Umbilical cord (tissue), 2 donors: ENCODE measurements at places on chromosomes 4 and X.

DNA sequence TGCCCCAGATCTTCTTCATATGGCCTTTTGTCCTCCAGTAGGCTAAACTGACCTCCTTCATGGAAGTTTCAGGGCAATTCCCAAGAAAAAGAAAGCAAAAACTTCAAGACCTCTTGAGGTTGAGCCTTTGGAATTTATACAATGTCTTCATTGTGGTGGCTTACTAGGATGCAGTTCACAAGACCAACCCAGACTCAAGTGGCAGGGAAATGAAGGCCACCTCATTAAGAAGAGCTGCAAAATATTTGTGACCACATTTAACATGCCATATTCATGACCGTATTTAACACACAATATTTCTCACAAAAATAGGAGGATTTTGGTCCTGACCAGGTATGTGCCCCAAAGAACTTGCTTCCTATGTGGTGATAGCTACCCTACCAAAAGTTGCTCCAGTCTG lies 605.5 kb upstream of the PITX2 start:
- no peak for DNase-seq

GRCh38 chrX:40845331-40845911 lies 110.1 kb upstream of the MED14 start:
- DNase-seq: peak; percentile 88

GRCh38 chrX:71536285-71536684 lies 3.4 kb downstream of the OGT start:
- DNase-seq: no peak

GRCh38 chr4:25178838-25179261 lies 18.6 kb upstream of the SEPSECS start:
- no peak for DNase-seq

DNA sequence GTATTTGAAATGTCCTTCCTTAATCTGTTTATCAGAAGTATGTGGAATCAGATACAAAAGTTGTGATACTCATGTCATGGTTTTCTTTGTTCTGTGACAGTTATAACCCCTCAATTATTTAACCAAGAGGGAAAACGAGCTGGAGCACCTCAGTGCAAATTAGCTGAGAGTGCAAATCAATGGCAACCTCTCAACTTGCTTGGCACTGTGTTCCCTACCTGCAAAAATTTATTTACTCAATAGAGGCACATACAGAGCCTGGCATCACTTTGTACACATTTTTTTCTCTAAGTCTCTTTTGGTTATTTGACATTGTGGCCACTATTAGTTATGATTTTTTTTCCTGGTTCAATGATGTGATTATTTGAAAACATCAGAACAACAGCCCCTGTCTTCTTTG lies 186.2 kb downstream of the STIM2 start:
- DNase-seq: no peak

GRCh38 chr4:120749445-120750151 lies 172.9 kb downstream of the PRDM5 start:
- no peak for DNase-seq

- no peak for DNase-seq
These were observed 227.0 kb downstream of the C4orf33 start for GRCh38 chr4:129322920-129323319.

DNA sequence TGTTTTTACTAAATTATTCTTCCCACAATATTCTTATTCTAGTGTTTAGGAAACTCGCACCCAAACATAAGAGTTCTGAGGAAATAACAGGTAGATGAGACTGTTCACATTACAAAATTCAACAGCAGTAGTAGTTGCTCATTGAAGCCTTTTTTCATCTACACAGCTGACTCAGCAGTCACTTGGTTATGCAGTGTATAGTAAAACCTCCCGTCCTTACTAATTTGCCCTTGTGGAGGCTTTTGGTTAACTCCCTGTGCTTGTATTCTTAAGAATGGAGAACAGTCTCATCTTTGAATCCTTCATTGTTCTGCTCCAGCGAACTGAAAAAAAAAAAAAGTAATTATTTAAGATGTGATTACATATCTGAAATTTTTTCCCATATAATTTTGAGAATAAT lies 1716.6 kb downstream of the PCDH7 start:
- no peak for DNase-seq

- no peak for DNase-seq
These were observed 38.8 kb upstream of the MAD2L1 start for GRCh38 chr4:120105472-120105871.
